ENCODE measurements at places on chromosomes 5 and 9. TPM values are rescaled to one million over a fixed set of nuclear protein-coding genes. Genes with fewer than 3 reads are reported as not detected.

DNA sequence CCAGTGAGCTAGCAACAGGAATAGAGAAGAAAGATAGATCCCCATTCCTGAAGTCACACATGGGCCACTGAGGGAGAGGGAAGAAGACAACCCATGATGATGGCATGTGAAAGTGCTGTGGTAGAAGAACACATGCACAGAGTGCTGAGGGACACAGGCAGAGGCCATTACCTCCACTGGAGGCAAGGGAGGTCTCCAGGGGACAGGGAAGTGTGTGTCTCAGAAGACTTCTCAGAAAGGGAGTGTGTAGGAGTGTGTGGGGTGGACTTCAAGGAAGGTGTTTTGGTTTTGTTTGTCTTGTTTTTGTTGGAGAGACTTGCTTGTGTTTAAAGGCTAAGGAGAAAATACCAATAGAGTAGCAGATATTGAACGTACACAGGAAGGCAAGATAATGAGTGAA, 77.0 kb upstream of the SMARCA2 start:
- no peak for DNase-seq
- H3K27me3 ChIP-seq = no peaks in the 10 kb centered on the region
- H3K4me1 ChIP-seq = no peaks in the 10 kb centered on the region
- no peaks in the 10 kb centered on the region for H3K36me3 ChIP-seq

DNA sequence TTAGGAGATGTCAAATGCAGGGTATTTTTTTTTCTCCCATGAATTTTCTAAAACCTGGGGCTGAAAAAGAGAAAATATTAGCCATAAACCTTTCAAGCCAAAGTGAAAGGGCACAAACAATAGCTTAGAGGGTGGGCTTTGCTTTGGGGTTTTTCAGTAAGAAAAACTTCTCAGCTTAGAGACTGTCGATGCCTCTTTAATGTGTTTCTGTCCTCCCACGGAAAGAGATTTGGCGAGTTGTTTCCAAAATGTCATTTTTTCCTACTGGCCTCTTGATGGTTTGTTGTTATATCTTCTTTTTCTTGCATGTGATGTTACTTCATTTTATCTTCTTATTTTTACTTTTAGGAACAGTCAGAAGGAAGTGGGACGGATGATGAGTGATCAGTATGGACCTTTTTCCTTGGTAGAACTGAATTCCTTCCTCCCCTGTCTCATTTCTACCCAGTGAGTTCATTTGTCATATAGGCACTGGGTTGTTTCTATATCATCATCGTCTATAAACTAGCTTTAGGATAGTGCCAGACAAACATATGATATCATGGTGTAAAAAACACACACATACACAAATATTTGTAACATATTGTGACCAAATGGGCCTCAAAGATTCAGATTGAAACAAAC, 177.3 kb downstream of the SMARCA2 start:
- H3K36me3 ChIP-seq = peaks cover 64% of the 10 kb centered on the region
- H3K27me3 ChIP-seq = no peaks in the 10 kb centered on the region
- no peak for DNase-seq

GRCh38 chr5:60259730-60260129, 366.2 kb upstream of the PDE4D start:
- no peaks in the 10 kb centered on the region for H3K36me3 ChIP-seq
- peaks cover 2% of the 10 kb centered on the region for H3K27me3 ChIP-seq
- H3K4me1 ChIP-seq = no peaks in the 10 kb centered on the region
- no peak for DNase-seq

DNA sequence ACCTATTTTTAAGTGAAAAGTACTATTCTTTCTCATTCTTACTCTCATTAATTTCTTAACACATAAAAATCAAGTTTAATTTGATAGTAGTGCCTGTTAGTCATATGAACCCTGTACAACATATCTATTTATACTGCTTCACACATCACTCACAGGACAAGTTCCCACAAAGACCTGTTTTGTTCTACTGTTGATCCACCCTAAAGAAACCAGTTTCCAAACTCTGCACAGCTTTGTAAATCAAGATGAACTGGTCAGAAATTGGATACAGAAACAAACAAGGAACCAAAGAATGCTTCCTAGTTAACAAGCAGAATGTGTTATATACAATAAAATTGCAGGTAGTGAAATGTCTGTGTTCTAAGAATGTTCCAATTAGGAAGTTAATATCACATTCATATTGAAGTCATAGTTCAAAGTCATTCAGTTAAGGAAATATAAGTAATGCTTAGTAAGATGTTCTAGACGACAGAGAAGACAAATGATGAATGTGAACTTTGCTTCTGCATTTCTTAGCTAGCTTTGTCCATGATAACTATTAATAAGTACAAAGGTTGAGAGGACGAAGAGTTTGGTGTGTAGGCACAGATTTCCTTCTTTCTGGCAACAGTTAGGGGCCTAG, 33.4 kb downstream of the C9orf85 start:
- no peaks in the 10 kb centered on the region for H3K27me3 ChIP-seq
- H3K27ac ChIP-seq = no peak overlapping the region
- H3K36me3 ChIP-seq = no peaks in the 10 kb centered on the region

GRCh38 chr9:100589582-100589981, 11.7 kb downstream of the CAVIN4 start:
- DNase-seq = no peak
- H3K27ac ChIP-seq = no peak overlapping the region
- no peak overlapping the region for H3K4me3 ChIP-seq
- H3K36me3 ChIP-seq = no peaks in the 10 kb centered on the region
- no peaks in the 10 kb centered on the region for H3K4me1 ChIP-seq

DNA sequence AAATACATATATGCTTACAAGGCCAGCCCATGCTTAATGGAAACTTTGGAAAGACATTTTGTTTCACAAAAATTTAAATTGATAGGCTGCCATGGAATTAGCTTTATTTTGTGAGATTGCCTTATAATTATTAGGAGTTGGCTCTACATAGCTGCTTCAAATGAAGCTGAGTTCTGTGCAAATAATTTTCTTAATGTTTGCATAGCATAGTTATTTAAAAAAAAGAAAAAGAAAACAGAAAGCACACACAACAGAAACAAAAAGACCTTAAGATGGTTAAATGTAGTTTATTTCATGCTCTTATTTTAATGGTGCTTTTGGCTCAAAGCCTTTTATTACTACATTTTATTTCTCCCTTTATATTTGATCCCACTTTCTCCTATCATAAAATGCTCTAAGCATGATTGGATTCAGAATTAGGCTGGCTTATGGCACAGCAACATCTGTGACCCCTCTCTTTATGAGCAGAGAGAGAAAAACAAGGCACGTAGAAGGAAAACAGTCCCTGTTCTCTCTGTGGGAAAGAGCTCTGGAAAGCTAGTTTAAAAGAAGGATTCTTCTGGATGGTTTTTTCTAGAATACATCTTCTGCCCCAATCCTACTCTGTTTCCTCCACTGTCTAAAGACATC, 530.5 kb downstream of the NTRK2 start:
- DNase-seq = no peak
- H3K4me3 ChIP-seq = no peak overlapping the region
- no peaks in the 10 kb centered on the region for H3K36me3 ChIP-seq
- no peaks in the 10 kb centered on the region for H3K27me3 ChIP-seq
- no peaks in the 10 kb centered on the region for H3K4me1 ChIP-seq

DNA sequence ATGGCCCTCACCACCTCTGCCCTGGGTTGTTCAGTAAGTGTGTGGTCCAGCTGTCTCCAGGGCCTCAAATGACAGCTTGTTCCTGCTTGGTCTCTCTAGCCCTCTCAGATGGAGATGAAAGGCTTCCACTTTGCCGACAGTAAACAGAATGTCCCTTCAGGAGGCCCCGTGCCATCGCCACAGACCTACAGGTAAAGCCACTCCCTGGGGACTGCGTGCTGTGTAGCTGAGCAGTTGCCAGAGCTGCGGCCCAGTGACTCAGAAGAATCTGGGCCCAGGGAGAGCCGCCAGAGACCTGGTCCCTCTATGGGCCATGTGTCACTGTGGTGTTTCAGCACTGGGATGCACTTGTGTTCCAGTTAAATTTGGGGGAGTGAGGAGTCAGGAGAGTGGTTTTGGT, 10.6 kb upstream of the POMT1 start:
- peaks cover 2% of the 10 kb centered on the region for H3K4me1 ChIP-seq
- no peaks in the 10 kb centered on the region for H3K27me3 ChIP-seq
- no peak overlapping the region for H3K27ac ChIP-seq

The OR1N1 gene
- not detected for total RNA-seq

The FRMD3 gene
- total RNA-seq = 0.75 TPM

The ALDH1A1 gene
- 208 TPM for total RNA-seq
